ENCODE measurements at places on chromosomes 5 and 9.

DNA sequence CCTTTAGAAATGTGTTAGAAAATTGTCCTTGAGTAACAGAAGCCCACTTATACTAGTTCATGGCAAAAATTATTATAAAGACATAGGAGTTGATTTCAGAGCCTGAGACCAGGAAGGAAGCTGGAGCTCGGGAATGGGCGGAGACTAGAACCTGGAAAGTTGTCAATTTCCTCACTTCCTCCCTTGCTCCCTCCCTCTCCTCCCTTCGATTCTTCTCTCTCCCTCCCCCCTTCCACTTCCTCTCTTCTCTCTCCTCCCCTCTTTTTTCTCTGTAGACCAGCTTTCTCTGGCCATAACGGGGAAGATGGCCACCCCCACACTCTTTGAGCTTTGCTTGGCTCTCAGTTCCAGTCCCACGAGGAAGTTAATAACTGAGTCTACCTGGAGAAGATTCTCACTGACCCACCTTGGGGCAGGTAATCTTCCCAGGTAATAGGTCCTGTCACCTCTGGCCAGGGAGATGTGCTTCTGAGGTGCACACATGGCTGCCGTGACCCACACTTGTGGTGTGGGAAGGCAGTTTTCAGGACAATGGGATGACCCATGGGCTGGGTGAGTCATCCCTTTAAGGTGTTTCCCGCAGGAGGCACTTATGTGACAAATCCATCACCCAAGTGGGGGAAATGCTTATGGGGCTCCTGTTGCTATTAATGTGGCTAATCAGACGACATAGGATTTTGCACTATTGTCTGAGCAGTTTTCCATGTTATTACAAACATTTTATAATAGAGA is 78.7 kb downstream of the HSPA4 start:
- DNase-seq: no peak

- no peak for DNase-seq
Measured at GRCh38 chr9:104944356-104944755, 16.4 kb upstream of the ABCA1 start.

DNA sequence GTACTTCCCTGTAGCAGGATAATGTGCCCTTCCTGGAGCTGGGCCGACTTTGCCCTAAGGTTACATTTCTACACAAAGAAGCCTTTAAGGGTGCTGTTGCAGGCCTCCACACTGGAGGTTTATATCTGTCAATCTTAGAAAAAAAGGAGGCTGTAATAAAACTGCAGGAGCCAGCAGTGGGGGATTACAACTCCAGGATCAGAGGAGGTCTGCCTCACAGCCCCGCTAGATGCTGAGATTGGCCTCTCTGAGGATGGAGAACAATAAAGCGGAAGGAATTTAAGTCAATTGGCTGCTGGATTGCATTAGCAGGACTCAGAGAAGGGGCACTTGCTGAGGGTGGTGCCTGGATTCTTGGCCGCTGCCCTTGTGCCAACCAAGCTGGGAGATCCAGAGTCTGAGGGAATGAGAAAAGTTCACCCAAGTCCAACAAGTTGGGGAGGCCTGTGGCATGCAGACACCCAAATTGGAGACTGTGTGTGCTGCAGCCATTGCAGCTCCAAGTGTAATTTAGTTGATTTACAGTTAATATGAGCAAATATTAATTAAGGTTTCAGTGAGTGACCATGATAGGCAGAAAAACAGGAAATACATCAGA is 99.0 kb upstream of the SSBP2 start:
- DNase-seq: no peak

DNA sequence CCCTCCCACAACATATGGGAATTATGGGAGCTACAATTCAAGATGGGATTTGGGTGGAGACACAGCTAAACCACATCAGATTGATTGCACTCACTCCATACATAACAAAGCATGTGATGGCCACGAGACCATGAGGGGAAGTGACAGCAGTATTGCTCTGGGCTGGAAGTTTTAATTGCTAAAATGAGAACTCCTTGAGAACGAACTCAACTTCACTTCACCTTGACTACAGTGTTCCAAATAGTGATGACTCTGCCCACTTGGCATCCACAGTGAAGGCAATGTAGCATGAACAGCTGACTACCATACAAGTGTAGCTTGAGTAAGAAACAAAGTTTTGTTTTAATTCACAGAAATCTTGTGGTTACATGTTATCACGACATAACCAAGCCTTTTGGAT is 739 bp upstream of the SPINK7 start:
- no peak for DNase-seq

DNA sequence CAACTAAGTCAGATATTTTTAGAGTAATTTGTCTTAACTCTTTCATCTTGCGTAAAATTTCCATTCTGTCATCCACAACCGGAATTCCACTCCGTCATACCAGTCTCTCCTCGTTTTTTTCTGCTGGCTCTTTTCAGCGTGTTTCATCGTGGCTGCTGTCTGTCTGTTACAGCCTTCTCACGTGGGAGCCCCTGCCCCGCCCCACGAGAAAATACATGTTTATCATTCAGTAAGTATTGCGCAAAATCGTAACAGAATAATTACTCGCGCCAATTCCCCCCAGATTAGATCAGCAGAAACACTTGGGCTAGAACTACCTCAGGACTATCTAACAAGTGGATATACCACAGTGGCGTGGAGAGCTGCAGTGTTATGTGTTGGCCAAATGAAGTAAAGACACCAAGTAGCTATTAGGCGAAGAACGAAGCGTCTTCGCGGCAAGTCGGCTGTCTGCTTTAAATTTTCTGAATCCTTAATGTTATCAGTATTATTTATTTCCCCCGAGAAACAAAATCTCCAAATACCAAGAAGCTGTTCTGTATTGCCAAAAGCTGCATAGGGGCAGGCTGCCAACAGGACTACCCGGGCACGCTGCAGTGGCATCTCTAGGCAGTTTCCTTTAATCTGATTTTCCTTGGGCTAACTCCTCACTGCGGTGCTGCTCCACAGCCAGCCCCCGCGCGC is 566 bp upstream of the FOCAD start:
- DNase-seq: no peak

- DNase-seq: peak; percentile 46
Measured at GRCh38 chr5:132007399-132008162, 3.9 kb downstream of the ACSL6 start.

DNA sequence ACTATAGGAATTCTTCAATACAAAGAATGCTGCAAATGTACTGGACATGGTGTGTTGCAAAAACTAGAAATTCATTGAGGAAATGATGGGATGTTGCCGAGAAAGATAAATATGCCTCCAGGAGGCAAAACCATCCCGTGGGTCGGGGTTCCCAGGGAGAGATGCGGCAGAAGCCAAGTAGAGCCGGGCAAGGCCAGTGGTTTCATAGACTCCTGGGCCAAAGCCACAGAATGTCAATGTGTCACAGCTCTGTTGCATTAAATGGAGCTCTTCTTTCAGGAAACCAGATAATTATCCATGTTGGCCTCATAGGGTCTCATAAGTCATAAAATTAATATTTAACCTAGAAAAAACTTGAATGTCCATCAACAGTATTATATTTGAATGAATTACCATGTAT is 419.5 kb upstream of the CDH10 start:
- DNase-seq: no peak

DNA sequence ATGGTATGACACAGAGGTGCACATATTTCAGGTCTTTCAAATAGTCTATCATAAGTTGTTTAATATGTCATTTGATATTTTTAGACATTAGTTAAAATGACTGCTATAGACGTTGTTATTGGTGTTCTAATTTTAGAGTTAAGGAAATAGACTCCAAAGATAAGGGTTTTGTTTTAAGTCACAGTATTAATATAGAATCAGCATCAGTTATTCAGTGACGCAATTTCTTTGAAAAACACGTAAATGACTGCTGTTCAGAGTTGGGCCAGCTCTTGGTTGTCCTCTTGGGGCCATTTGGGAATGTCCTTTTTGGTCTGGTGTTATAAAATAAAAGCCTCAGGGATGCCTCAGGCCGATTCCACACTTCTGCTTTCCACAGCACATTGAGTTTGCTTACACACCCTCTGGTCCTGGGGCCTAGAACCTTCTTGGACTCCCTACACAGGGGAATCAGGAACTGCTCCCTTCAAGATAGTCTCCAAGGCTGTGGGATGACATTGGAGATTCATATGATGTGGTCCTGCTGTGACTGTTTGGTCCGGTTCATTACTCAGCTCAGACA is 14.3 kb downstream of the OTULIN start:
- no peak for DNase-seq

GRCh38 chr9:131813116-131813515 is 73.2 kb upstream of the RAPGEF1 start:
- DNase-seq: no peak

GRCh38 chr5:85671223-85671970 is 946.3 kb upstream of the COX7C start:
- no peak for DNase-seq

DNA sequence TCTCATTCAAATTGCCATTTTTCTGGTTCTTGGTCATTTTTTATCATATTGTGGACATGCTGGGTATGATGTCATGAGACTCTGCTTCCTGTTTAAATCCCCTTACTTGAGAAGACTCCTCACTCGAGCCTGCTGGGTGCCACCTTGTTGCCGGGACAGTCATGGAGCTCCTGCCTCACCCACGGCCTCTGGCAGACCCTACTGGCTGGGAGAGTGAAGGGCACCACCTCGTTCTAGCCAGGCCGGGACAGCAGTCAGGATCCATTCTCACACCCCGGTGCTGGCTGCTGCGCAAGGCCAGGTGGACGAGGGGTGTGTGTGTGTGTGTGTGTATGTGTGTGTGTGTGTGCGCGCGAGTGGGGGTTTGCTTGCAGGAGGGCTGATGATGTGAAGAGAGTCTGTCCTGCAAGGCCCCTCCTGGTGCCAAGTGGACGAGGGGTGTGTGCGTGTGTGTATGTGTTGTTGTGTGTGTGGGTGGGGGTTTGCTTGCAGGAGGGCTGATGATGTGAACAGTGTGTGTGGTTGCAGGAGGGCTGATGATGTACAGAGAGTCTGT is 4.4 kb downstream of the CEP72 start:
- DNase-seq: no peak

DNA sequence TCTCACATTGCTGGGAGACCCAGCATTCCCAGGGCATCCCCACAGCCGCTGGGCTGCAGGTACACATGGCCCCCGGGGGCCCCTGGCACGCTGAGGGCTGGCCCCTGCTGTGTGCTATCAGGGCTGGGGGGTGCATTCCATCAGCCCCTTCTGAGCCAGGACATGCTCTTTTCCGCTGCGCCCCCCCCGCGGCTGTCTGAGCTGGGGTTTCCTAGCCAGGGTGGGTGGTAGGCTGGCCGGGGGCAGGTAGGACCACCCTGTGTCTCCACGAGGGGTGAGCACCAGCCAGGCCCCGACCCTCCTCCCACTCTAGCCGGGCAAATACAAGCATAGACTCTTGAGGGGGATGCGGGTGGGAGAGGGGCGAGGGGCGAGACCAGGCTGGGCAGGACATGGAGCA is 58.1 kb upstream of the FCN2 start:
- DNase-seq: no peak

DNA sequence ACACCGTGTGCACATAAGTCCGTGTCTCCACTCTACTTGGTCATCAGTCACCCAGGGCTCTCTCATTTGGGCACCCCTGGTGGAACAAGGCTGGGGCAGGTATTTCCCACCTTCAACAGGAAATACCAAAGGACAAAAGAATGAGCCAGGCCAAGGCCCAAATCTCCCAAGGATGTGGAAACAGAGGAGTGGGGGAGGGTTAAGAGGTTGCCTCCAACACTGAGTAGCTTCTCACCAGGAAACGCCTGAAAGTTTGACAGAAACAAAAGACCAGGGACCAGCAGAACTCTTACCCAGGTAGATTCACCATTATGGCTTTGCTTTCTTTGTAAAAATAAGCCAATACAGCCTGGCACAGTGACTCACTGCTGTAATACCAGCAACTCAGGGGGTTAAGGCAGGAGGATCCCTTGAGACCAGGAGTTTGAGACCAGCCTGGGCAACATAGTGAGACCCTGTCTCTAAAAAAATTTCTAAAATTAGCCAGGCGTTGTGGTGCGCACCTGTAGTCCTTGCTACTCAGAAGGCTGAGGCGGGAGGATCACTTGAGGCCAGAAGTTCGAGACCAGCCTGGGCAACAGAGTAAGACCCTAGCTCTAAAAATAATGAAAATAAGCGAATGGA is 12.7 kb downstream of the SLC1A3 start:
- no peak for DNase-seq

DNA sequence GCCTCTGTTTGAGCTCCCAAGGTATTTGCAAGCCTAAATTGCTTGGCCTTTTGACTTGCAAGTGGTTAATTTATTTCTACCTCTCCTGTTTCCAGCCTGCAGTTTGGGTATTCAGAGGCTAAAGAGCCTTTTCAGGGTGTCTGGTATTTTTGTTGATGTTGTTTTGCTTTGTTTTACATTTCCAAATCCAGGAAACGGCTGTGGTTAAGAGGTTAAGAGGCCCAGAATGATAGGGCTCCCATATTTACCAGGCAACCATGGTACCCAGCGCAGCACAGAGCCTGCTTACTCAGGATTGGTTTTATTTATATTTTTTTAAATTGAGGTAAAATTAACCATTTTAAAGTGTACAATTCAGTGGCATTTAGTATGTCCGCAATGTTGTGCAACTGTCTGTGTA is 92.1 kb downstream of the PDZD2 start:
- no peak for DNase-seq

GRCh38 chr5:77776554-77777206 is 541 bp upstream of the TBCA start:
- DNase-seq: no peak
